Muscle of leg (tissue), 16 donors: ENCODE measurements at places on chromosomes 2 and 18. TPM values are rescaled to one million over a fixed set of nuclear protein-coding genes. Genes with fewer than 3 reads are reported as not detected.

CYP26B1 gene
- 11.7 TPM for total RNA-seq

MC2R gene
- total RNA-seq: 0.18 TPM

TRIP12 gene
- total RNA-seq: 145 TPM

GRCh38 chr2:72141881-72142451, 5.7 kb downstream of the CYP26B1 start:
- H3K36me3 ChIP-seq: no peaks in the 10 kb centered on the region
- H3K4me3 ChIP-seq: no peak overlapping the region
- peaks cover 52% of the 10 kb centered on the region for H3K27me3 ChIP-seq
- H3K27ac ChIP-seq: peak overlapping the region; percentile 38
- no peak for DNase-seq

DNA sequence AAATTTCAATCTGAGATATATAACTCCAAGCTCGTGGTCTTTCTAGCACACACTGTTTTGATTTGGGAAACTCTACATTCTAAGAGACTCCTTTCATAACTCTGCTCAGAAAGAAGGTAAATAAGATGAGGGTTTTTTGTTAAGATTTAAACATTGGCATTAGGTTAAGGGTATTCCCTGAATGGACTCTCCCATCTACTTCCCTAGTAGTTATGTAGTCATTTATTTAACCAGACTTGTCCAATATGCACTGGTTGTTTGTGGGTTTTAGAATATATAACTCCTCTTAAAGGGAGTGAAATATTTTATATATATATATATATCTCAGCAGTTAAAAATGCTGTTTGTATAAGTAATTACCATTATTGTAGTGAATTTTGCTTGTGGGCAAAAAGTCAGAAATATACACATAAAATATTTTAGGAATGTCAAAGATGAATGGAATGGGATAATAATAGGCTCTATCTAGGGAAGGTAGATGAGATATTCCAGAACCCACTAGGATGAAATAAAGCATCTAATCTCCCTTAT, 61.5 kb upstream of the WDR75 start:
- H3K27me3 ChIP-seq: no peaks in the 10 kb centered on the region
- no peak overlapping the region for H3K27ac ChIP-seq
- H3K36me3 ChIP-seq: no peaks in the 10 kb centered on the region
- no peaks in the 10 kb centered on the region for H3K4me1 ChIP-seq
- no peak for DNase-seq

GRCh38 chr2:155689791-155690190, 642.7 kb downstream of the NR4A2 start:
- no peaks in the 10 kb centered on the region for H3K36me3 ChIP-seq
- no peak overlapping the region for H3K27ac ChIP-seq
- H3K4me3 ChIP-seq: no peak overlapping the region
- no peaks in the 10 kb centered on the region for H3K27me3 ChIP-seq
- H3K4me1 ChIP-seq: no peaks in the 10 kb centered on the region

DNA sequence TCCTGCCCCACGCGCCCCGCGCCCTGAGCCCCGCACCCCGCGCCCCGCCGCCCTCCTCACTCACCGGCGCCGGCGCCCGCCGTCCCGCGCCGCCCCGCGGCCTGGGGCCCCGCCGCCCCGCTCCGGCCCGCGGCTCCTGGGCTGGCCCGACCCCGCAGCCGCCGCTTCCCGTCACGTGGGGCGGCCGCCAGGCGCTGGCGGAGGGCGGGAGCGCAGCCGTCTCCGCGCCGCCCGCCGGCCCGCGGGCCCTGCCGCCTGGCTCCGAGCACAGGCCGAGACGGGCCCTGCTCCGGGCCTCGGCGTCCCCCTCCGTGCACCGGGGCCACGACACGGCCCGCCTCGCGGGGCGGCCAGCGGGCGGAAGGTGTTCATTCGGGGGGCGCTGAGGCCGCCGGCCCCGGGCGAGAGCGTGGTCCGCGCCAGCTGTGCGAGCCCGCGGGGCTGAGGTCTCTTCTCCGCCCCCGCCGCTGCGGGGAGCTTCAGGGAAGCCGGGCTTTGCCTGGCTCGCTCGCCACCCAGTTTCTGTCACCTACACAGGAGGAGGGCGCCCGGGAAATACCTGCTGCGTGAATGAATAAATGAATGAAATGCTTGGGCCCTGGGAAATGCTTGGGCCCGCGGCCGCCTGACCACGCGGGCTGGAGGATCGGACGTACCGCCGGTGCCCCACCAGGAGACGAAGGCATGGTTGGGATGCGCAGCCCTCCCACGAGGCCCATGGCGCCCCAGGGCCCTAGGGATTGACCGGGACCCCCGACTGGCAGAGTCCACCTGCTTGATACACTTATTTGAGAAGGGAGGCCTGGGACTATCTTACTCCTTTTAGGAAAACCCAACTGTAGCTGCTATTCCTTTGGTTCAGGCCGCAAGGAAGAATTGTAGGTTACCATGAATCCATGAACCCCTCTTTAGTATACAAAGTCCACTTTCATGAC, at the start of gene TGFBRAP1:
TGFBRAP1 (minus strand) TSS at position 175 of the 935 bp plus-strand sequence. CDS start 21,434 bp downstream, outside the sequence.
- H3K4me1 ChIP-seq: peaks cover 24% of the 10 kb centered on the region
- DNase-seq: peak; percentile 79
- H3K27ac ChIP-seq: peak within 1 kb of the TSS; percentile 66
- H3K27me3 ChIP-seq: no peaks in the 10 kb centered on the region

GRCh38 chr18:58975296-58975695, 110.6 kb downstream of the ZNF532 start:
- H3K36me3 ChIP-seq: peaks cover 17% of the 10 kb centered on the region
- peaks cover 5% of the 10 kb centered on the region for H3K4me1 ChIP-seq
- H3K27ac ChIP-seq: peak overlapping the region; percentile 38
- no peaks in the 10 kb centered on the region for H3K27me3 ChIP-seq
- no peak overlapping the region for H3K4me3 ChIP-seq

DNA sequence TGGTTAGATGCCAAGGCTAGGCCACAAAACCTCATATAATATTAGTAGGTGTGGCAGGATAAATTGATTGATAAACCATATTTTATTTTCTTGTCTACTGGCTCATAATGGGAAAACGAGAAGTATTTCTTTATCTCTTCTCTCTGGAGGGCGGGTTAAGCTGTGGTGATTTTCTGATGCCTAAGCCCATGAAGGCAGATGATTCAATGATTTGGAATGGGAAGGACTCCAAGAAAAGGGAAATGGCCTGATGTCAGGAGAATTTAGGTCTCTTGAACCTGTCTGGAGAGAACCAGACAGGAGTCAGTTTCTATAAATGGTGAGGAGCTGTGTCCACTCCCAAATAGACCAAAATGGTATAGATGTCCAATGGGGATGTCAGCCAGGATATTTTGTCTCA, 18.7 kb upstream of the MAP4K3 start:
- H3K36me3 ChIP-seq: no peaks in the 10 kb centered on the region
- H3K4me3 ChIP-seq: no peak overlapping the region
- no peak for DNase-seq
- H3K4me1 ChIP-seq: no peaks in the 10 kb centered on the region

GRCh38 chr2:28649481-28650265, 102.0 kb upstream of the PPP1CB start:
- H3K27ac ChIP-seq: no peak overlapping the region
- DNase-seq: no peak
- no peaks in the 10 kb centered on the region for H3K27me3 ChIP-seq
- no peaks in the 10 kb centered on the region for H3K36me3 ChIP-seq
- H3K4me1 ChIP-seq: peaks cover 7% of the 10 kb centered on the region
